DMS 273 treated with DMSO at 0.1 percent for 48 hours (cell line): ENCODE measurements at places on chromosomes 3 and 15.

GRCh38 chr3:59658274-59658673 lies 608.4 kb upstream of the CFAP20DC start:
- DNase-seq = no peak

DNA sequence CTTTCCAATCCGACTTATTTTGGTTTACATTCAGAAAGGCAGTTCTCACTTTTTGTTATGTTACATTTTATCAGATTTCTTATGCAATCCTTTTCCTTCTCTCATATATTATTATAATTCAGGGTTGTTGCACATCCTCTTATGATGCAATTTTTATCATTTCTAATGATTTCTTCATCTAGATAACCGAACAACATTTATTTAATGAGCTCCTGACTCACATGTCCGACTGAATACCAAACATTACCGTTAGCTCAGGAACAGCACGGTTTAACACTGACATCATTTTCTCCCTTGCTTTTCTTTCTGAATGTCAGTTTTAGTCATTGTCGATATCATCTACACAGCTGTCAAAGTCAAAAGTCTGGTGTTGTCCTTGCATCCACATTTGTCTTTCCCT lies 199.2 kb downstream of the BCHE start:
- no peak for DNase-seq

- DNase-seq = no peak
These were observed 46.7 kb downstream of the AMOTL2 start for GRCh38 chr3:134327594-134327975.

GRCh38 chr3:120802916-120803315 lies 60.4 kb downstream of the GTF2E1 start:
- no peak for DNase-seq

- no peak for DNase-seq
These were observed 124.3 kb upstream of the LRRC3B start for GRCh38 chr3:26498271-26498670.

GRCh38 chr3:49339581-49339940 lies 292 bp downstream of the USP4 start:
- no peak for DNase-seq

GRCh38 chr3:68483601-68484000 lies 448.7 kb downstream of the TAFA4 start:
- DNase-seq = no peak

GRCh38 chr15:46768287-46768686 lies 949.0 kb upstream of the SEMA6D start:
- DNase-seq = no peak

DNA sequence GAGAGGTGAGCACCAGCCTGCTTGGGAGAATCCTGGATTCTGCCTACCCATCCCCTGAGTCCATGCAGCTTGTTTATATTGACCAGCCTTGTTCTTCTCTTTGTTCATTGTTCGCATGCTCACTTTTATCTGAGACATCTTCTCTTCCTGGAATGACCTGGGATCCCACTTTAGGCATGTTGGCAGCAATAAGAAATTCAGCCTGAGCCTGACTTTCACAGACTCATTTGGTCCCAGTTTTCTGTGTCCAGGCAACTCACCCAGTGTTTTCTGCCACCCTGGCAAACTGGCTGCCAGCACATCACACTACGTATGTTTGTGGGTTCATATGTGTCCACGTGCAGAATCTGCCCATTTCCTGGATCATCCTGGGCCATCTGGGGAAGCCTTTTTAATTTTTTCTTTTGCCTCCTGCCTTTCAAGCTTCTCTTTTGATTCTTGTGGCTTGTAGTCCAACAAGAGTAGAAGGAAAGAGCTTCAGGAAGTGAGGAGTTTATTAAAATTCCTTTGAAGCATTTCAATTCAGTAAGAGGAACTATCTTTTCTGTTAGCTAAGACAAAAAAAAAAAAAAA lies 199.9 kb downstream of the FNDC3B start:
- DNase-seq = no peak

DNA sequence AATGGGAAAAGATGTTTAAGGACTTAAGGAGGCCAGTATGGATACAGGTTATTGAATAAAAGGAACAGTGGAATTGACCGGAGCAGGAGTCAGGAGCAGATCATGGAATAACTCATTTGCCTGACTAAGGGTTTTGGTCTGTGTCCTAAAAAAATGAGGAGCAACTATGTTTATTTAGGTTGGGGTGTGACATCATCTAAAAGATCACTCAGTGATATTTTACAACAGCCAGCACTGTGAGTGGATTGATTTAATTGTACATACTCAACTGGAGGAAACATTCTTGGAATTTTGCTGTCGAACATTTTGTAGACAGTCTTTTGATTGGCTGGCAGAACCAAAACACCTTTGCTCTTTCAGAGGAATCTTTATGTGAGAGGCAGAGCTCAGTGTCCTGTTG lies 348.6 kb upstream of the CDIN1 start:
- no peak for DNase-seq

DNA sequence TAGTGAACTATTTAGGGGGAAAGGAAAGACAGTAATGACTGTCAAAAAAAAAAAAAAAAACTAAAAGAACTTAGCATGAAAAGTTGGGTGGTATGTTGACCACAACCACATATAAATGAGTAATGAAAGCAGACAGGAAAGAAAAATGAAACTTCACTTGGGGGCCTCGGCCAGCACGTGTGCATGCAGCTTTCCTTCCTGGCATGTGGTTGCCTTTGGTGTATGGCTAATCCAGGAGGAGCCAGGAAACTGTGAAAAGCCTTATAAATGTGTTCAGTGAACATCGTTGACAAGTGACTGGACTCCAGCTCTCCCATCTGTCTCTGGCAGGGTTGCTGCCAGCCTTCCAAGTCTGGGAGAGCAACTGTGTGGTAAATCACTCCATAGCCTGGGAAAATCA lies 195.1 kb downstream of the DTWD1 start:
- DNase-seq = no peak

GRCh38 chr15:62394079-62394478 lies 229.0 kb upstream of the C2CD4B start:
- DNase-seq = no peak

GRCh38 chr3:46070595-46071093 lies 43.4 kb upstream of the XCR1 start:
- no peak for DNase-seq

DNA sequence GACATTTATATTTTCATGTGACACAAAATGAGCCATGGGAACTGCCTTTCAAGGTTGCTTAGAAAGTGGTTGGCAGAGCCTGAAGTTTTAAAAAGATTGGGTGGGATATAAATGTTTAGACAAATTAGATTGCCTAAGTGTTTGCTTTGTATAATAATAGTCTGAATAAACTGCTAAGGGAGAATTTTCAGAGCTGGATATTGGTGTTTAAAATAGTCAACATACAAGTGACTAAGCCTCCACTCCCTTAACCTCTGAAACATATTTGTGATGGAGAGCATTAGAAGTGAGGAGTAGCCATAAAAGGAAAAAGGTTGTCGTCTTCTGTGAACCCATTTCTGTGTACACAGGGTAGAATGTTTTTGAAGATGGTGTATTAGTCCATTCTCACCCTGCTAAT lies 201.6 kb downstream of the THSD4 start:
- no peak for DNase-seq

DNA sequence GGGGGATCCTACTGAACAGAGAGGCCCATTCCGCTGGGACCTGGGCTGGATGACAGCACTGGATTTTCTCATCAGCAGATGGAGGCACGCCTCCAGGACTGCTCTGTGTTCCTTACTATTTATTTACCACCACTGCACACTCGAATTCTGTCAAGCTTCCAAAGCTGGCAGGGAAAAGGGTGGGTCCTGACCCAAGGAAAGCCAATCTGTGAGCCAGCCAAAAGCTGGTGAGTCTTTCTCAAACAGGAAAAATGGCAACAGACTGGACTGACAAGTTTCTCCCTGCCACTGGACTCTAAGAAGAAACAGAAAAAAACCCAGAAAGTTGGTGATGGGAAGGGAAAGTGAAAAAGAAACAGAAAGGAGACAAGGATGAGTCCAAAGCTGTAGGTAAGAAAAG lies 37.8 kb downstream of the CD47 start:
- DNase-seq = no peak

GRCh38 chr15:59296181-59296617 lies 76.5 kb downstream of the MYO1E start:
- no peak for DNase-seq

GRCh38 chr3:12182687-12183441 lies 24.2 kb upstream of the TIMP4 start:
- DNase-seq = no peak

- no peak for DNase-seq
These were observed 45.8 kb downstream of the SMAD3 start for GRCh38 chr15:67110958-67111864.

DNA sequence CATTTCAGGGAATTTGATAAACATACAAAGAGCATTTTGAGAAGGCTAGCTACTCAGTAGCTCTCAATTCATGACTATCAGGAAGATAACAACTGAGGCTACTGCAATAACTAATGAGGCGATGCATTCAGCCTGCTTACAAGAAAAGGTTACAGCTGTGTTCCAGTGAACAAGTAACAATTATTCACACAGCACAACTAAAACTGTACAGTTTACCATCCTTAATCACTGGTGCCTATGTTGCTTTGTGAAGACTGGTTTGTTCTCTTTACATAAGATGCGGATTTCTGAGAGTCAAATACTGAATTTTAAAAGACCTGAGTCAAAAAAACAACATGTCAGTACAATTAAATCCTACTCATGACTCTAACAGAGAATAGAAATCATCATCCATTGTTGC lies 526.3 kb downstream of the OTOL1 start:
- DNase-seq = no peak

DNA sequence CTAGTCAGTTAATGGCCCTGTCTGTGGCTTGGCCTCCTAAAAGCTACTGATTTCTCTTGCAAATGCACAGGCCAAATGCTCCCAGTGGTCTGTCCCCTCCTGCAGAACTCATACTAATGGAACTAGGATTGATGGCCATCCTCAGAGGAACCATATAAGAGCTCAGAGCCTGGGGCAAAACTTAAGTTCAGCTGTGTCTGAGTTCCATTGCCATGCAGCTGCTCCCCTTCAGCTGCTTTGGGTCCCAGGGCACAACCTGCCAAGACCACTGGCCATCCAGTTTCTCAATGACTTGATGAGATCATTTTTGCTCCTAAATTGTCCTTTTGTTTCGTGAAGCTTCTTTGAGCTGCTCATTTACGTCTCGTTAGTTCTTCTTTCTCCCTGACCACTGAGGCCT lies 529.5 kb upstream of the TBL1XR1 start:
- no peak for DNase-seq

GRCh38 chr15:66868918-66869317 lies 166.9 kb downstream of the SMAD6 start:
- DNase-seq = no peak

- DNase-seq = no peak
These were observed 39.7 kb downstream of the SENP2 start for GRCh38 chr3:185625784-185626183.

GRCh38 chr3:27607370-27607769 lies 114.8 kb downstream of the EOMES start:
- no peak for DNase-seq

DNA sequence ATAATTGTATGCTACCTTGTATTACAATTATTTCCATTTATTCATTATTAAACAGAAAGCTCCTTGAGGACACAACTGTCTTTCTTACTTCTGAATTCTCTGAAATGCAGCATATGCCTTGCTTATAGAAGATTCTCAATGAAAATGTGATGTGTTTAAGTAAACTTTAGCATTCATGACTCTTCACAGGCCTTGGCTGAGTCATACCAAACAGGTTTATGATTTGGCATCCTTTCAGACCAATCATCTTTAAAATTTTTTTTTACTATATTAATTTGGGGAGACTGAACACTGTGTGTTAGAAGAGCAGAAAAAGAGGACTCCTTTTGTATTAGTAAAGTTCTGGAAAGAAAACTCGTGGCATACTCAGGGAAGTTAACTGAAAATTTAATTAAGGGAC lies 6.4 kb upstream of the GALK2 start:
- no peak for DNase-seq

- DNase-seq = no peak
These were observed 32.4 kb downstream of the PAK2 start for GRCh38 chr3:196772102-196772501.

DNA sequence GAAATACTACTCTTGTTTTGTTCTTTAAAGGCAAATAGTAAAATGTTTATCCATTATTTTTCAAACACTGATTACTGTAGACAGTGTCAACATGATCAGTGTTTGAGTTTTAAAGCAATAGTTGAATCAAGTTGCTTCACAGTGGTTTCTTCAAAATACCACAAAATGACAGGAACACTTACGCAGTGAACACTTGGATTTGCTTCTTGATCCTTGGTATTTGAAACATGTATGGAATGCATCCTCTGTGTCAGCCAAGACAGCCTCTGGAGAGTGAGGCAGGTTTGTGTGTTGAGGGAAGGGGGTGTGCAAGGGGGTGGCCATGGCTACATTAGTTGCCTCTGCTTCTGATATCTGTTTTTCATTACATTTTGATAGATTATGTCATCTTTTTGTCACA lies 413.0 kb downstream of the RBMS3 start:
- no peak for DNase-seq

DNA sequence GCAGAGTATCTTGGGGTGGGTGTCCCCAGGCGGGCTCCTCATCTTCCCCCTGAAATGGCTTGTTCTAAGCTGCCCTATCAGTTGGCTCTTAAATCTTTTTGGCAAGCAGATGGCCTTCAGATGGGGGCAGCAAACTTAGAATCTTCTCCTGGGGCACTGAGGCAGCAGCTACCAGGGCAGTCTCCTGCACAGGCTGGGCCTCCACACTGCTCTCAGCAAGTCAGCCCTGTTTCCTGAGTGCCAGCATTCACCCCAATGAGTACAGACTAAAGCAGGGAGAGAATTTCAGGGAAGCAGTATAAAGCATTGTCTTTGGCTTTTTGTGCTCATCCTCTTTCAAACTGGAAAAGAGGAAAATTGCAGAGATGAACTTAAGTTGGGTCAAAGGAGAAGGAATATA lies 51.1 kb upstream of the APEH start:
- no peak for DNase-seq

GRCh38 chr3:69491975-69492374 lies 106.1 kb upstream of the FRMD4B start:
- DNase-seq = no peak

DNA sequence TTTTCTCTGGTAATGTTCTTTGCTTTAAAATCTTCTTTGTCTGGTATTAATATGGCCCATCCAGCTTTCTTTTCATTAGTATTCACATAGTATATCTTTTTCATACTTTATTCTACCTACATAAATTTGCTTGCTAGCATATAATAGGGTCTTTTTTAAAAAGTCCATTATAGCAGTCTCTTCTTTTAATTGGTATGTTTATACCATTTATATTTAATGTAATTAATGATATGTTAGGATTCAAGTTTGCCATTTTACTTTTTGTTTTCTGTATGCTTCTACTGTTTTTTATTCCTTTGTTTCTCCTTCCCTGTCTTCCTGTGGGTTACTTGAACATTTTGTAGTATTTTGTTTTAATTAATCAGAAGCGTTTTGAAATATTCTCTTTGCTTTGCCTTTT lies 89.0 kb downstream of the CHCHD6 start:
- no peak for DNase-seq

DNA sequence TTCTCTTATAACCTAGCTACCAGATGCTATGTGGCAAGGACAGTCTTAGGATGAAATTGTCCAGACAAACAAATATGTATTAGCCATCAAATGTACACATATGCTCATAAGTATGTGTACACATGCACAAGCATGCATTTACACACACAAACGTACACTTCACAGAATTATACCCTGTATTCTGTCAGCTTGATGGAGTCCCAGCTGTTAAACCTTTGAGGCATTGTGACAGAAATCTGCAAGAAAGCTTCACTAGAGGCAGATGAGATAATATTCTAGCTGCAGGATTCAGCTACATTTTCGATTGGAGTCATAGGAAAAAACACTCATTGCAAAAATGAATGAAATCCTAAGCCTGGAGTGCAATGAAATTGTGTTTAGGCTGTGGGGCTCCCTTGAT lies 110.6 kb downstream of the CHL1 start:
- no peak for DNase-seq
